Activated naive CD8-positive, alpha-beta T cell treated with anti-CD3 and anti-CD28 coated beads, Interleukin-2, amount 50 U/mL, for 16 hours (primary cell): ENCODE measurements at places on chromosomes 7 and 10.

- no peak for DNase-seq
Measured at GRCh38 chr7:45421806-45422205, 152.4 kb upstream of the ADCY1 start.

- no peak for DNase-seq
Measured at GRCh38 chr7:38105874-38106483, 72.1 kb upstream of the STARD3NL start.

- DNase-seq = no peak
Measured at GRCh38 chr7:41702635-41703371, at the start of gene INHBA. INHBA (minus strand) TSS chr7:41703090; CDS start chr7:41700374, 2,716 bp downstream.

DNA sequence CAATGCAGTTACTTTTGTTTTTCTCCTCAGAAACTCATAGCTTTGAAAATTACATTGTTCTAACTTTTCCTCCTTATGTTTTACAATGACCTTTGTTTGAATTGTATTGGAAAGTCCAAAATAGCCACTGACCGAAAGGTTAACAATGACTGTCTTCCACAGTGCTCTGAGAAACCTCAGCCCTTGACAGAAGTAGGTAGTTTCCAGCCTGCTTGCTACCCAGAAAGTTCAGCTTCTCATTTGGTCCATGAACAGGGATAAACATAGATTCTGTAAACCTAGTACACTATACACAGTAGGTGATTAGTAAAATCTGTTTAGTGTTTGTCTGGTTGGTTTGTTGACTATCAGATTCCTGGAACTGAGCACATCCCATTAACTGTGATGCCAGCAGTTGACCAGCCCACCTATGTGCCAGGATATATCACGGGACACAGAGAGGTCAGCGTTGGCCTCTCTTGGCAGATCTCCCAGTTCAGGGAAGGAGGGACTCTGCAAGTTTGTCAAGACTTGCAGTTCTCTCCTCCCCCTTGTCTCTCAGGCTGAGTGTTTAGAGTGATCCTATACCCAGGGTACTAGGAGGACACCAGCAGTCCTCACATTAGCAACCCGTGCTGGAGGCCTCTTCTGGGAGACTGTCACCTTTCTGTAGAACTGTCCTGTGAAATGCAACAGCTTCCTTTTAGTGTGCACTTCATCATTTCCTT lies 297.6 kb downstream of the ARHGAP12 start:
- no peak for DNase-seq

DNA sequence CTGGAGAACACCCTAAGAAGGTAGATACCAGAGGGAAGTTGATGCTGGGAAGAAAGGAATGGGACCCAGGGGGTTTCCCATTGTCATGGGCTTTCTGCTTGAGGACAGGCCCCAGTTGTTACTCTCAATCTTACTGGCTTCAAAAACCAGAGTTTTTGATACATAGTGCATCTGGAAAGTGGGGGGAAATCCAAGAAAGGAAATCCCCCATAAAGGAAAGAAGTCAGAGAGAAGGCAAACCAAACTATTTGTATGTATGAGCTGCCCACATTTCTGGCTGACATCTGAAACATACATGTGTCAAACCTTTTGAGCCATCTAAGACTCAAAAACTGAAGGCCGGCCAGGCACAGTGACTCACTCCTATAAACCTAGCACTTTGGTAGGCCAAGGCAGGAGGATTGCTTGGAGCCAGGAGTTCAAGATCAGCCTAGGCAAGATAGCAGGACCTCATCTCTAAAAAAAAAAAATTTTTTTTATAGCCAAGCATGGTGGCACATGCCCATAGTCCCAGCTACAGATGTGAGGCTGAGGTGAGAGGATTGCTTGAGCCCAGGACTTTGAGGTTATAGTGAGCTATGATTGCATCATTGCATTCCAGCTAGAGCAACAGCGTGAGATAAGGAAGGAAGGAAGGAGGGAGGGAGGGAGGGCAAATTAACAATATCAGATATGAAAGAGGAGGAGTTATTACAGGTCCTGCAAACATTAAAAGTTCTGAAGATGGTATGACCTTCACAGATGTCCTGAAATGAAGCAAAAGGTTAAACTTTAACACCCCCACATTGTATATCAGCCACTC lies 6.7 kb upstream of the COA1 start:
- no peak for DNase-seq

- DNase-seq = no peak
Measured at GRCh38 chr7:7157177-7157886, 25.0 kb upstream of the C1GALT1 start.

DNA sequence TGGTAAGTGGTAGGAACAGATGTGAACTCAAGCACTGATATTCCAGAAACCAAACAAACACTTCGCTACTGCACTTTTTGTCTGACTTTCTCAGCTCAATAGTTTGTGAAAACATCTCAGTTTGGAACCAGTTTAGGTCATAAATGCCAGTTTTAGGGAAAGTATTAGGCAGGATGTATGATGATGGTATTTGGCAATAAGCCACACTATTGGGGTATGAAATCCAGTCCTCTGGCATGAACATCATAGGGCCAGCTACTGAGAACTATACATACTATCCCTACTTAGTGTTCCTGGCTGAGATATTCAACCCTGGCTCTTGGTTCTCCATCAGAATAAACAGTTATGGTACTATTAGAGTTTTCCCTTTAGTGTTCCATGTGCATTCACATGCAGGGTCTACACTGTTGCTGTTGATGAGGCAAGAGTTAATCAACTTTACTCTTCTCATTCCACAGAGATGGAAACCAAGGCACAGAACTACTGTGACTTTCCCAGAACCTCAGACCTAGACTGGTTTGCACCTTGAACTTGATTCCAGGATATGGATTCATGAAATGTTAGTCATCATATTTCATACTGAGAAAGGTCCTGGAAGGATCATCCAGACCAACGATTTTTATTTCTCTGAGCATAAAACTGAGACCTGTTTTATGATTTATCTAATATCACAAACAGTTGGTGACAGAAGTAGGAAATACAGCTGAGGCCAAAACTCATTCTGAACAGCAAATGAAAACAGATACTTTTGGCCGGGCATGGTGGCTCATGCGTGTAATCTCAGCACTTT lies 20.0 kb upstream of the IFIT2 start:
- DNase-seq = no peak

DNA sequence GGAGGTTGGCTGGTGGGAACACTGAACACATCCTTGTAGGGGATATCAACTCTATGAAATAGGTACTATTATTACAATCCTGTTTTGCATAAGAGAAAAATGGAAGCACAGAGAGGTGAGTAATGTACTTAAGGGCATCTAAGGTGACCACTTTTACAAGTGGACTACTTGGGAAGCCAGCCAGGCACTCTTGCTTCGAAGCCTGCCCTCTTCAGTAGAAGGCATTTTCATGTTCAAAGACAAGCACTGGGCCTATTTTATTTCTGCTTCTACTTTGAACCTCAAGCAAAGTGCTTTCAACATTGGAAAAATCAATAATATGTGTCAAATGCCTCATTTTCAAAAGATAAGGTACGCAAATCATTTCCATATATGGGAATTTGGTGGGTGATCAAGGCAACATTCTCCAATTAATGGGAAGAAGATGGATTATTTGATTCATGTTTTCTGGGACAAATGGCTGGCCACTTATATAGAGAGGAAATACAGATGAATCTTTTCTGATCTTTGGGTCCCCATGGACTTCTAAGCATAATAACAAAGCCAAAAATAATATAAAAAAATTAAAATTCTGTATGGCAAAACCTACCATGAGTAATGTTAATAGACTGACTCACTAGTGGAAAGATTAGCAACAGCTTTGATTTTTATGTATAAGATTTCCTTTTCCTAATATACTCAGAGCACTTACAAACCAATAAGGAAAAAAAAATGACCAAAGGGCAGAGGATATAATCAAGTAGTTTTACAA lies 270.2 kb downstream of the FRMD4A start:
- DNase-seq = no peak

DNA sequence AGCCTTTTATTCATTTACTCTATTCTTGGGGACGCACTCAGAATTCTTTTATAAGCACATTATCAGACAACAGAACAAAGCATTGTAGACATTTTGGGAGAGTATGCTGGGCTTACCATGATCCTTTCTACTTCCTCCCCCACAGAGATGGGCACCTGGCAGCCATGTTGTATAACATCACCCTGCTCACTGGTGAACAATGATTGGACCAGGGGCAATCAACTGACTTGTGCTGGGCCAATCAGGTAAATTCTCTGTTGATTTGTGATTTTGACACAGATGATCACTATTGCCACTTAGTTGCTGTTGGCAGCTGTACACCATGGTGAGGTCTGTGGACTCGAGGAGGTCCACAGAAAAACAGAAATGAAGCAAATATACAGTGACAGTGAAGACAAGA lies 43.7 kb downstream of the WNT2 start:
- DNase-seq = no peak

GRCh38 chr7:34123316-34123715 lies 218.0 kb downstream of the BMPER start:
- DNase-seq = no peak

DNA sequence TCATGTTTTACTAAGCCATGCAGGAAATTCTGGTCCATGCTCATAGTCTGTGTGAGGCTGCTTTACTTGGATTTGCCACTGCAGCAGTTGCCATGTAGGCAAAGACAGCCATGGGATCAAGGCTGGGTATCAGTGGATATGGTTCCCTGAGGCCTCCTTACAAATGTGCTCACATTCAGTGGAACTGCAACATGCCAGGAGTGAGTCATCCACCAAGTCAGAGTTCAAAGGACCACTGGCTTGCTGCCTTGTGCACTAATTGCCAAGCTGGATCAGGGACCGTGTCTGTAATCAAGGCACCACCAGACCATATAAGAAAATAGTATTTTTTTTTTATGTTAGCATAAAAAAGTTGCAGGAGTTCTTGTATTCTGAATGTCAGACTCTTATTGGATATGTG lies 101.0 kb downstream of the CDCA7L start:
- no peak for DNase-seq

GRCh38 chr7:52168085-52168484 lies 851.5 kb upstream of the COBL start:
- no peak for DNase-seq

GRCh38 chr7:45178241-45179225 lies 20.9 kb downstream of the RAMP3 start:
- no peak for DNase-seq

- DNase-seq = no peak
Measured at GRCh38 chr10:79052291-79053080, 16.3 kb upstream of the ZMIZ1 start.

- no peak for DNase-seq
Measured at GRCh38 chr7:155836216-155837125, 24.2 kb upstream of the SHH start.

- DNase-seq = no peak
Measured at GRCh38 chr7:70408477-70408876, 723.5 kb upstream of the GALNT17 start.

GRCh38 chr10:79444199-79445119 lies 965 bp downstream of the ZCCHC24 start:
- DNase-seq = no peak

- no peak for DNase-seq
Measured at GRCh38 chr10:127424594-127425264, 124.4 kb upstream of the NPS start.

DNA sequence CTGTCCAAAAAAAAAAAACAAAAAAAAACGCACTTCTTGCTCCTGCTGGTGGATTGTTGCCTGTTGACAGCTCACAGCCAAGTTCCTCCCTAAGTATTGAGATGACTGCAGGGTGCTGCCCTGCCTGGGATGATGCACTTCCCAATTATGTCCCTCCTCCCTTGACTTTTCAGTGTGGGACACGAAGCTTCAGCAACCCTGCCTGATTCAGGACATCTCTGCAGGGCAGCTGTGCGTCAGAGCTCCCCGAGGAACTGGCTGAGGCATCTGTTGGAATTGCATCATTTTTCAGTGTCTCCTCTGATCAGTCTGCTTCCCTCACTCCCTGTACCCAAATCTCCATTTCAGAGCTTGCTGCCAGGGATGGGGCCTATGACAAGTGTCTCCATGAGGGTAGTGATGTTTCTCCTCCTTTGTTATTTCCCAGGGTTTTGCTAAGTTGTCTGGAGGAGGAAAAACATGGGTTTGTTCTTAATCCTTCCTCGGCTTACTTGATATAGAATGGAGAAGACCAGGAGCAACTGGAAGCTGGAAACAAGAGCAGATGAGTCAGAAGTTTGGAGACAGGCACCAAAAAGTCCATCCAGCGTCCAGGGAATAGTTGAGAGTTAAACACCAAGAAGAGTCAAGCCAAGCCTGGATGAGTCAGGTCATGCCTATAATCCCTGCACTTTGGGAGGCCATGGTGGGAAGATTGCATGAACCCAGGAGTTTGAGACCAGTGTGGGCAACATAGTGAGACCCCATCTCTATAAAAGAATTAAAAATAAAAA lies 355.1 kb downstream of the GALNT17 start:
- no peak for DNase-seq

- no peak for DNase-seq
Measured at GRCh38 chr7:23230641-23231101, 15.9 kb upstream of the GPNMB start.

GRCh38 chr10:11898033-11898371 lies 74.8 kb downstream of the PROSER2 start:
- DNase-seq = no peak

- no peak for DNase-seq
Measured at GRCh38 chr7:295155-296154, 5.5 kb downstream of the FOXL3 start.

- DNase-seq = no peak
Measured at GRCh38 chr7:156896388-156897022, 3.5 kb upstream of the LMBR1 start.

DNA sequence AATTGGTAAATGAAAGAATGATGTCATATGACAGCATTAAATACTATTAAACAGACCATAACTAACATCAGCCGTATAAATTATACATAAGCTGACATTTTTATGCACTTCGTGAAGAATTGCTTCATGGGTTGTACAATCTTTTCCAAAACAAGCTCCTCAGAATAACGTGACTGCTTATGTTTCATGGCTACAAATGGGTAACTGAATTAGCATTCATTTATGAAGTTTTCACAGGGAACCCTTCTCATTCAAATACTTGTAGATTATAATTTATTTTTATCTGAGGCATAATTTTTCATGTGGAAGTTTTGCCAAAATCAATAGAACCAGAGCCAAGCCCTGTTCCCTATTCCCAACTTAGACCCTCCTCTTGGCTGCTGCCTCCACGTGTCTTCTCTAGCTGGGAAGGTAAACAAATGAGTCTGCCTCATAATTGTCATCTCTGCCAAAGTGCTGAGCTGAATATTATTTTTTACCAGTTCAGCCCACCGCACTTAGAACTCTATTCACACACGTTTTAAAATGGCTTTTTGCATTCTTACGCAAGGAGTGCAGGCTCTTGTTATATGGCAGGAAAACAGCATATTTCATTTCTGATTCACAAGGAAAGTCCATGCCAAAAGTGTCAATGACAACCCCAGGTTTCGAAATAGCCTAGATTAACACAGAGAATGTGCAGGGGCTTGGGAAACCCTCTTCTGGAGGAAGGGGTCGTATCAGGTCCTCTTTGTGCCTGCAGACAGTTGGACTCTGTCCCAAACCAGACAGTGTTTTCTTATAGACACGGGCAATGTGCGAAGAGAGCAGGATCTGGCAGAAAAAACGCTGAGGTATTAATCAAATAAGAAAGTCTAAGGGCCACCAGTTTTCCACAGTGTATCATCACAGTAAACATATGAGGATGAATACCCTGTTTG lies 370.7 kb upstream of the MGMT start:
- DNase-seq = no peak
